ENCODE measurements at places on chromosomes 1 and 21.

DNA sequence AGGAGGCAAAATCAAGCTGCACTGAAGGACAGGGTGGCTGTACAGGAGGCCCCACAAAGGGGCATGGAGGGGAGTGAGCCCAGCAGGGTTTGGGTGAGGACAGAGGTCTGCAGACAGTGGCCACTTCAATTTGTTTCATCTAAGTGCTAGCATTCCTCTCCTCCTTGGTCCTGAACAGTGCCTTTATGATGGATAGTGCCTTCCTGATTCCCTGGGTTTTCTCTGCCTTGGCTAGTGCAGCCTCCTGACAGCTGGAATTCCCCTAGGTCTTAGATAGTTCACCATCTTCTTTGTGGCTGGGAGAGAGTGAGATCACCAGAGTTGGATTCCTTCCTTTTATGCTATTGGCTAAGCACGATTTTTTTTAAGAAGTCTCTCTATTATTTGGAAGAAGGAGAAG, 3.8 kb upstream of the HPCAL4 start:
- DNase-seq = no peak

DNA sequence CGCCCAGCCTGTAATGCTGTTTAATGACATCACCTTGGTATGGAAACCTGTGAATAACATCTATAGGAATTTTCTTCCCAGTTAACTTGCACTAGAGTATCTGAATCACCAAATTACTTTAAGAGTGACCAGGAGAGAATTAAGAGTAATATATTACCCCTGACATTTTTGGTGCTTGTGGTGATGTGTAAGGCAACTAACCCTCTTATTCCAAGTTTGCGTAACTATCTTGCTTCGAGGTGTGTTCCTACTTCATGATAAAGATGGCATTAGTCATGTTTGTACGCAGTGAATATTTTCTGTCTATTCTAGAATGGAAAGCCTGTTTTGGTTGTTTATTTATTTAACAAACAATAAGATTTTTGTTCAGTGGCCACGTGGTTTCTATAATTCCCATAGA, 131.3 kb downstream of the ZP4 start:
- no peak for DNase-seq

GRCh38 chr1:107895403-107896191, 69.4 kb downstream of the VAV3 start:
- no peak for DNase-seq

GRCh38 chr1:207866471-207867135, 44.3 kb downstream of the CD34 start:
- no peak for DNase-seq
